Activated T-cell treated with anti-CD3 and anti-CD28 coated beads for 4 hours (primary cell): ENCODE measurements at places on chromosomes 12 and 14.
A peak's percentile ranks its signal among the peaks of the same experiment; 100 is the strongest.

GRCh38 chr12:79370021-79370420 is 320.7 kb downstream of the PAWR start:
- DNase-seq: no peak

DNA sequence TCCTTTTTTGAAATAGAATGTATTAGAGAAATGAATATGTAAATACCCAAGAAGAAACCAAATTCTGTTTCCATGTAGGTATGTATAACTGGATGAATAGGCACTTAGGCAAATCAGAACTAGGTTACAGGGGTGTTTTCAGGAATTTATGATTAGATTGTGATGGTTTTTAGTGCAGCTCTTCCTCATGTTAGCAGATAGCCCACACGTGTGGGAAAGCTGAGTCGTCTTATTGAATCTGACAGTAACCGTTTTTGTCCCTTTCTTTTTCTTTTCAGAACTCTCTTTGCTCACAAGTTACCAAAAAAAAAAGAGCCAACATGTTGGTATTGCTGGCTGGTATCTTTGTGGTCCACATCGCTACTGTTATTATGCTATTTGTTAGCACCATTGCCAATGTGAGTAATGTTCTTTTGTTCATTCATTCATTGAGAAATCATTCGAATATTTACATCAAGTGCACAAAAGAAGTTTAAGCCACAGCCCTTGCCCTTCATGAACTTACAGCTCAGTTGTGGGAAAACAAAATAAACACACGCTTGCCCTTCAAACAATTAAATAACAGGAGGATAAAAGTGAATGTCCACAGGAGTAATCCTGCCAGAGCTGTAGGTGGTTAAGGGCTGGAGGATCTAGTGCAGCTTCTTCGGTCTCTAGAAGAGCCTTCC is 14.8 kb downstream of the EMP1 start:
- no peak for DNase-seq

- DNase-seq: no peak
Measured at GRCh38 chr12:126233625-126234024, 1168.4 kb downstream of the AACS start.

- no peak for DNase-seq
Measured at GRCh38 chr12:9033265-9033887, 44.0 kb downstream of the KLRG1 start.

DNA sequence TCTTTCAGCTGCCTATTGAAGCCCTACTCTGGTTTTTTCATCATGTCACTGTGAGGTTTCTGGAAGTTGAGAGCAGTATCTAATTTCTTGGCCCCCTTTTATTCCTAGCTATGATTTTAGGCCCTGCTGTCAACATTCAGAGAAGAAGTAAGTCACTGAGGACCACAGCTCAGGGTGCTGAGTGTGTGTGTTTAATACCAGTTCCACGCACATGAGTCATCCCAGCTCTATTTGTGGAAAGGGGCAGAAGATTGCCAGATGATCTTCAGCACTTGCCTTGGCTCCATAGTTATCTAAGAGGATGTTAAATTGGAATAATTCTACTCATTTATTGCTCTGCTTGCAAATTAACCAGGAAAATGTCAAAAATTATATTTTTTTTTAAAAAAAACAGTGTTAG is 65.5 kb upstream of the SLC38A4 start:
- no peak for DNase-seq

DNA sequence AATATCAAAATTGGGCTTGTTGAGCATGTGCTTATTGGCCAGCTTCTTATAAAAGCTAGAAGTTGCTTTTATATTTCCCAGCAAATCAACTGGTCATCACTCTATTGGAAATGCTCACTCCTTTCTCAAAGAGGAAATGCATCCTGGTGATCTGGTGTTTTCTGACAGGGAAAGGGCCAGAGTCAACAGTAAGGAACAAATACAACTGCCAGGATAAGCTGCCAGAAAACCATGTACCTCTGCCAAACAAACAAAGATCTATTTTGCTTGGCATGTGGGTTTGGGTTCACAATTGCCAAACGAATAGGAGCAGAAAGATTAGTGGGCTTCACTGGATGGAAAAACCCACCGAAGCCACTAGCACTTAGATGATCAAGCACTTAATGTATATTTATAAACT is 126.9 kb upstream of the PDZRN4 start:
- no peak for DNase-seq

DNA sequence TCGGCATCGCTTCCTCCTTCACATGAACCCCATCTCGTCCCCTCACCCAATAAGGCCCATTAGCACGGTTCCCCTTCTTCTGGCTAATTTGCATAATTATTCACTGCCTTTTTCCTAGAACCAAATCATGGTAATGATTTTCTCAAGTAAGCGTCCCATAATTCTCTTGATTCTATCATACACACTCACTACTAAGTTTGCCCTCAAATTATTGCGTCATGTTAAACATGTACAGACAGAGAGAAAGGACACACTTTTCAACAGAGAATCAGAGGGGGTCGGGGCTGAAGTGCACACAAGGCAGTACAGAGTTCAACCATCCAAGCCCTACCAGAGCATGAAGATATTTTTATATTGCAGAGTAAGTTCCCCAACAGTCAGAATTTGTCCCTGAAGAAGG is 256.6 kb downstream of the FOXN3 start:
- no peak for DNase-seq

- no peak for DNase-seq
Measured at GRCh38 chr12:127620735-127621355, 646.1 kb upstream of the TMEM132C start.

GRCh38 chr12:125331342-125332052 is 266.3 kb downstream of the AACS start:
- no peak for DNase-seq

- no peak for DNase-seq
Measured at GRCh38 chr12:55074806-55075205, 51.4 kb upstream of the OR9K2 start.

DNA sequence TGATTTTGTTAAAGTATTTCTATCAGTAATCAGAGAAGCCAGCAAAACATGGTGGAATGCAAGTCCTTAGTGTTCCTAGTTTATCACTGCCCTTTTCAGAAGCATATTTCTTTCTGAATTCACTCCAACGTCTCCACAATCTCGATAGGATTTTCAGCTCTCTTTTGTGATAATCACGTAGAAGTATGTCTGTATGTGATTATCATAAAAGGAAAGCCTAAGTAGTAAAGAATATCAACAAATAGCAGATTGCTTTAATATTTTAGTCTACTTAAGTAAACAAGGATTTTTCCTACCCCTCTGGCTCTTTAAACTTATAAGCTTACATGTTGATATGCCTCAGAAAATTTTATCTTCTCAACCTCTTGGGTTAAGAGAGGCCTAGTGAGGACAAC is 147.4 kb upstream of the NUDT4 start:
- no peak for DNase-seq

DNA sequence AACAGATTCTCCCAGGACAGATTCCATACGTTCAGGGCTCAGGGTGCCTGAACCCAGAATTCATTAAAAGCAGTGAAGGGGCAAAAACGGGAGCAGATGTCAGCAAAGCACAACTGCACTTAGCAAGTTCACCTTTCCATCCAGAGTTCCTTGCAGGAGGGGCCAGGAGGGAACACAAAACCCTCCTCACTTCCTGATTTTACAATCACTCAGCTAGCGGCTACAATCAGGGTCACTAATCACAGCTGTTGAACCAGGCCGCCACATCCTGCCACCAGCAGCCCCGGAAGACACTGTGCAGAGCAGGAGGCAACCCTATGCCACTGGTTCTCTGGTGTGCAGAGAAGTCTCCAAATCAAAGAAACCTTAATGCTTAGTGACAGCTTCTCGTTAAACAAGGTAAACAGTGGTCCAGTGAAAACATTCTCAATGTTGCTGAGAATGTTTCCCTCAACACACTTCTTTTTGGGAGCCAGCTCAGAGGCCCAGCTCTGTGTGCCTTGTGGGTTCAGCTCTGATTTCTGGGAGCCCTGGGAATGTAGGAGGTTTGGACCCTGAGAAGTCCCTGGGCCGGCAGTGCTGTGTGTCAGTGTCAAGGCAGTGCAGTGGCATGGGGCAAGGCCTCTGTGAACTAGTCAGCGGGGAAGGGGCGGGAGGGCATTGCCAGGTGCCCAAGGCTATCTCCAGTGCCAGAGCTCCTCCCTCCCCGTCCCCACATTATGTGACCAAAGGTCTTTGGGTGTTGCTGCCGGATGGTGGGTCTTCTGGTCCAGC is 54.5 kb downstream of the VCPKMT start:
- DNase-seq: no peak

GRCh38 chr14:31718985-31719384 is 157.8 kb downstream of the NUBPL start:
- no peak for DNase-seq

DNA sequence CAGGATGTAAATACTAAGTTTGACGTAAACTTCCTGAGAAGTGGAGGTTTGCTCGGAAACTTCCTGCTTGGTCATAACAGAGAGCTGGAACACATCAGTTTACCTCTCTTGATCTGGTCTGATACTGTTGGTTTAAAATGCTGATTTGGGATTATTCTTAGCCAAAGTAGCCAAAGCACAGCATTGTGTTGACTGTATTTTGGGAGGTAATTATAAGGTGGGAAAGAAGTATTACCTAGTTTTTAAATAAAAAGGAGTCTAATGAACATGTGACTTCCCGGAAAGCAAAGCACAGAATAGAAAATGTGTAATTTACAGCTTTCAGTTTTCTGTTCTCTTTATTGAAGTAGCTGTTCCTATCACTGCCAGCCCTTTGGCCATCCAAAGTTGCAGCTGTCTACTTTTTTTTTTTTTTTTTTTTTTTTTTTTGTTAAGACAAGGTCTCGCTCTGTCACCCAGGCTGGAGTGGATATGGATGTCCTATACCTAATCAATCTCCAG is 52.2 kb upstream of the SRP54 start:
- no peak for DNase-seq

DNA sequence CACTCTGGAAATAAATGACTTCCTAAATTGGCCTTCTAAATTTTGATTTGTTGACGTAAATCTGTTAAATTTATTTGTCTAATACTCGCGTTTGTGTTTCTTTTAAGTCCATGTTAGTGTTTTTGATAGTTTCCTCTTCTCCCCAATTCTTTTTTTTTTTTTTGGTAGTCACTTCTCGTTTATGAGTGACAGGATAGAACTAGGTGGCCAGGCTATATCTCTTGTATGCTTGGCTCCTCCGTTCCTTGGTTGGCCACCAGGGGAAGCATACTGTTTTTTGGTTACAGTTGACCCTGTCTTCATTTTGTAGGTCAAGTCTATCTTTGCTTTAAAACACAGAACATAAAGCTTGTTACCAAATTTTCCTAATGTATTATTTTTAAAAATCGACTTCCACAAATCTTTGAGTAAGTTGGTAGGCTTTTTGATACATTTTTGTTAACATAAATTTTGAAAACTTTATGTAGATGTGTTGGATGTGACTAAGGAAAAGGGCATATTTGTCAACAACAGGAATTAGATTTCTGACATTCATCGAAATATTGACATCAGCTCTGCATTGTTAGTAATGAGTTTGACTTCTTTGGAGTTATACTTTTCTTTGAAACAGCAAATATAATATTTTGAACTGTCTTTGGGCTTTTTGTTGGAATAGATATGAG is 2.2 kb downstream of the RCOR1 start:
- DNase-seq: peak; percentile 40

DNA sequence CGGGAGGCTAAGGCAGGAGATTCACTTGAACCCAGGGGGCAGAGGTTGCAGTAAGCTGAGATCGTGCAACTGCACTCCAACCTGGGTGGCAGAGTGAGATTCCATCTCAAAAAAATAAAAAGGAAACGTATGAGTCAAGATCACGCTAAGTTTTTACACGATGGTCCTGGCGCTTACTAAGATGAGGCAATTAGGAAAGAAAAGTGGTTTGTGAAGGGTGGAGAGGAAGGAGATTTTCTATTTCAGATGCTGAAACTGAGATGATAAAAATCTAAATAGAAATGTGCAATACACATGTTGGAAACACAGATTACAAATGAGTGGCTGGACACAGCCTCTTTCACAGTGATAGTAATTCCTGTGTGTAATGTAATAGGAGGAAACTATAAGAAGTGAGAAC is 63.2 kb downstream of the KDM5A start:
- no peak for DNase-seq

GRCh38 chr14:31965071-31965734 is 111.9 kb upstream of the ARHGAP5 start:
- no peak for DNase-seq

- no peak for DNase-seq
Measured at GRCh38 chr12:95385246-95386035, 88.5 kb upstream of the METAP2 start.

- no peak for DNase-seq
Measured at GRCh38 chr12:108479364-108480070, 35.6 kb upstream of the FICD start.

- no peak for DNase-seq
Measured at GRCh38 chr12:47729233-47729632, 3.9 kb upstream of the ENDOU start.

DNA sequence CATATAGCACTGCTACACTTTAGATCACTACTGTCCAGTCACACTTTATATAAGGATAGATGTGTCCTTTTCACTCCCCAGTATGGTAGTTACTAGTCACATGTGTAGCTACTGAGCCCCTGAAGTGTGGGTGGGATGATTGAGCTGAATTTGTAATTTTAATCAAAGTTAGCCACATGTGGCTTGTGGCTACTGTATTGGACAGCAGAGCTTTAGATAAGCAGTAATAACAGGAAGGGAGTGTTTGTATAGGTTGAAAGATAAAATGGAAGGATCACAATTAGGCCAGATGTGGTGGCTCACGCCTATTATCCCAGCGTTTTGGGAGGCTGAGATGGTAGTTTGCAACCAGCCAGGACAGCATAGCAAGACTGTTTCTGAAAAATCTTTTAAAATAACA is 23.5 kb downstream of the NAA30 start:
- DNase-seq: no peak

DNA sequence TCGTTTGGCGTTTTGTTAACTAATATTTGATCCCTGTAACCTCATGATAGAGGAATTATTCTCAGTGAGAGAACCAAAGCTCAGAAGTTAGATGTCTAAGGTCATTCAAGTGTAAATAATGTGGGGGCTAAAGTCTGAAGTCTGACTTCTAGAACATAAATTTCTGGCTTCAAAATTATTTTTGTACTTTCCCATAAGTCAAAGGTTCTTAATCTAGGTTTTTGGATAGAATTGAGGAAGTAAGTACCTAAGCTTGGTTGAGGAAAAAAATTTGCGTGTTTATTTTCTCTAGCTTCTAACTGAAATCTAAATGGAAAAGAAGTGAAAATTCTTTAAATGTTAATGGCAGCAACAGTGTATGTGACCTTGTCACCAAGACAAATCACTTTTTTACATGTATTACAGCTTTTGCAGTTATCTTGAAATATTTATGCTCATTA is 2.3 kb downstream of the LARP4 start:
- DNase-seq: no peak

GRCh38 chr14:55031190-55031589 is 4.2 kb downstream of the SOCS4 start:
- DNase-seq: no peak

DNA sequence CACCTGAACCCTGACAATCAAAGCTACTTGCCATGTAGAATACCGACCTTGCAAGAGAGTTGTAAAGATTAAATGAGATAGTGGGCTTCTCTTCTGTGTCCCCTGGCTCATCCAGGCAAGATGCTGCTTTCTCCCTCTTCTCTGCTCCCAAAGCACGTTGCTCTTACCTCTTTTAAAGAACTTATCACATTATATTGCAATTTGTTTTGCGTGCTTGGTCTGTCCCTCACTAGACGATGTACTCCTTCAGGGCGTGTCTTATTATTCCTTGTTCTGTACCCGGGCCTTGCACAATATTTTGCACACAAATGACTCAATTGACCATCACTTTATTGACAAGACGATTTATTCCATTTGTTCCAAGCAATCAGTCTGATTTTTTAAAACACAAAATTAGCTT is 3.3 kb downstream of the DCN start:
- DNase-seq: no peak
